Stimulated activated naive B cell treated with anti-CD40 and anti-IgM and Interleukin-4, amounts not matched to agents 10 μg/mL and 1 μg/mL and 100 μg/mL, for 72 hours (primary cell): ENCODE measurements at places on chromosomes 7 and 10.

- no peak for DNase-seq
- H3K4me1 ChIP-seq = no peaks in the 10 kb centered on the region
- H3K4me3 ChIP-seq = no peak overlapping the region
- peaks cover 7% of the 10 kb centered on the region for H3K27me3 ChIP-seq
- no peaks in the 10 kb centered on the region for H3K36me3 ChIP-seq
- no peak overlapping the region for H3K27ac ChIP-seq
Measured at GRCh38 chr10:10475812-10476211, 541.9 kb upstream of the CELF2 start.

DNA sequence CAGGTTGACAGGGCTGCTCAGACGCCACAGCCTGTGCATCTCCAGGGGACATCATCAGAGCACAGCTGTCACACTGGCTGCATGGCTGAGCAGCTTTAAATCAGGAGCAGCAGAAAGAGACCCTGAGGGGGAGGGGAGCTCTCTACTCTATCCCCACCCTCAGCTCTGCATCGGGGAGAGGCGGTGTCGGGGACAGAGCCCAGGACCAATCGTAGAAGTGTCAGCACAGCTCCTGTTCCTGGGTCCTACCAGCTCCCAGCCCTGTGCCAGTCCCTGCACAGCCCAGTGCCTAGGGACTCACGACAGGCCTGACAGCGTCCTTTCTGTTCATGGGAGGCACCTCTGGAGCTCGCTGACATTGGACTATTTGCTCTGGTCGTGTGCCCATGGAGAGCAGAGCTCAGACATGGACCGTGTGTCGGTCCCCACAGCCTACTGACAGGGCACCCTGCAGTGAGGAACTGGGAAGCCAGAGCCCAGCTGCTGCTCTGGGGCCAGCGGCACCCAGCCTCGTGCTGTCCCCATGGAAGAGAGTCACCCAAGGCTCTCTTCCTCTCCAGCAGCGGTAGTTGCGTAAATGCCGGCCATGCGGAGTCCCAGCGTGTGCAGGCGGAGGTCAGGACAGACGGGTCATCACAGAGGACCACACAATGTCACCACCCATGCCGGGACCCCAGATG, 20.4 kb upstream of the ANTXRL start:
- H3K4me1 ChIP-seq = peaks cover 13% of the 10 kb centered on the region
- H3K4me3 ChIP-seq = no peak overlapping the region
- no peaks in the 10 kb centered on the region for H3K27me3 ChIP-seq
- H3K27ac ChIP-seq = no peak overlapping the region

DNA sequence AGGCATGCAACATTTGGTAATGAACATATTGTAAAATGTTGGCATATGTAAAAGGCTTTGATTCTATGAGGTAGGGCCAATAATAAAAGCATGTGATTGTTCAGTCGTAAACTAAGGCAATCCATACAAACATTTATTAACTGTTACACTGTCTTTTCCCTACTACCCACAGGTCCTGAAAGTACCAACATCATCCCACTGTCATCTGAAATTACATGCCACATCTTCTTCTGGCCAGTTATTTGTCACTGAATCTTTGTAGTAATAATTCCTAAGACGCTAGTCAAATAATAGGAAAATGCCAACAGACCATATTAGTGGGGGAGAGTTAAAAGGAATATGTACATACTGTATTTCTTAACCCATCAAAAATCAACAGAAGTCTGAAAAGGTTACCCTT, 27.2 kb downstream of the DNAJC1 start:
- no peak overlapping the region for H3K4me3 ChIP-seq
- H3K27me3 ChIP-seq = no peaks in the 10 kb centered on the region
- no peak for DNase-seq
- H3K4me1 ChIP-seq = peaks cover 11% of the 10 kb centered on the region

DNA sequence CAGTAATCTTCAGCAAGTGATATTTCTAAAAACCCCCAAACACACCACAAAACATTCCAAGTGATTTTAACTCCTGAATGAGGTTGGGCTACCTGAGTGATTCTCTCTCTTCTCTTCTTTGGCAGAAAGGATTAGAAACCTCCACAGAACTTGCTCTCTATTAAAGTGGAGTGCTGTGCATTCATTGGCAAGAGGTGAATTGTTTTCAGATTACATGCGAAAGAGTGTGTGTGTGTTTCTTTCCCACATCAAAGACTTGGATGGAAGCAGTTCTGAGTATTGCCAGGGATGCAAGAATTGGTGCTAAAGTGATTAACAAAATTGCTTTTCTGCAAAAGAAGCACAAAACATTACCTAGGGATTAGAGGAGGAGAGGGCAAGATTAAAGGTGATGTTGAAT, 13.1 kb upstream of the FBXW4 start:
- DNase-seq = no peak
- H3K4me1 ChIP-seq = peaks cover 8% of the 10 kb centered on the region
- H3K27me3 ChIP-seq = peaks cover 14% of the 10 kb centered on the region

DNA sequence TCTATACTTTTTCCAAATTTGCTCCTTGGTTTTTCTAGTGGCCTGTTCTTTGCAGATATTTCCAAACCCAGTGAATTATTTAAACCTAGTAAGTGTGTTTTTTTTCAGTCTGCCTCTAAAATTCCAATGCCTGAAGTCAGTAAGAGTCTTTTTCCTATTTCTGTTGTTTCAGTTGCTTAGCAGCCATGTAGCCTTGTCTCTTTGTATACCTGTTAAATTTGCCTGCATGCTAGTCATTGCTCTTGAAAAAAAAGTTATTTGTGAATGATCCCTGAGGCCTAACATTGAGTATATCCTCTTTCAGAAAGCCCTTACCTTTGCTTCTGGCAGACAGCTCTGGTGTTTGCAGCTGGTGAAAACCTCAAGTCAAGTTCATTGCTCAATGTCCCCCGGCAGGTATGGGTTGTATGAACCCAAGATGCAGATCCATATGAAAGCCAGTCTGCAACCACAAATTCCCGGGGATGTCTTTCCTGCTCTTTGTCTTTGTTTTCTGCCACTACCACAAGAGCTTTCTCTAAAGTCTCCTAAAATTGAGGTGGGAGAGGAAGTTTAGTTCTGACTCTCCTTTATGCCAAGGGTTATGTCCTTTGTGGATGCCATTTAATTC, 35.7 kb downstream of the CH25H start:
- DNase-seq = no peak
- peaks cover 5% of the 10 kb centered on the region for H3K4me1 ChIP-seq
- no peak overlapping the region for H3K4me3 ChIP-seq
- H3K36me3 ChIP-seq = no peaks in the 10 kb centered on the region
- H3K27me3 ChIP-seq = peaks cover 20% of the 10 kb centered on the region

GRCh38 chr7:75813084-75813483, 522 bp downstream of the CCL24 start:
- H3K4me3 ChIP-seq = no peak overlapping the region
- H3K27me3 ChIP-seq = no peaks in the 10 kb centered on the region
- no peaks in the 10 kb centered on the region for H3K36me3 ChIP-seq
- H3K4me1 ChIP-seq = no peaks in the 10 kb centered on the region
- H3K27ac ChIP-seq = no peak overlapping the region

DNA sequence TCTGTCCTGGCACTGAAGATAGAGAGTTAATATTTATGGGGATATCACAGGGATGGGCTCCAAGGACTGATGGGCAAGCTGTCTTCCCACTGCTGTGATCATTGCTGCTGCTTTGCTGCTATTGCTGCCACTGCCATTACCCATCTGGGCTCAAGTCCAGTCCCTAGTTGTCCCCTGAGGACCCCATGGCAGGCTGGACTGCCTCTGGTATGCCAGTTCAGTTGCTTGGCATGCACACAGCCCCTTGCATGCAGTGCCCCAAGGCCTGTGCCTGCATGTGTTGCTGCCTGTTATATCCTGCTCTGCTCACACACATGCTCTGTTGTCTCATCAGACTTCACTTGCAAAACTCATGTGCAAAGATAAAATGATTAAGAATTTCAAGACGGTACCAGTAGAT, 109.5 kb downstream of the ADRA2A start:
- peaks cover 13% of the 10 kb centered on the region for H3K27me3 ChIP-seq
- DNase-seq = no peak
- H3K4me3 ChIP-seq = no peak overlapping the region
- H3K27ac ChIP-seq = no peak overlapping the region

DNA sequence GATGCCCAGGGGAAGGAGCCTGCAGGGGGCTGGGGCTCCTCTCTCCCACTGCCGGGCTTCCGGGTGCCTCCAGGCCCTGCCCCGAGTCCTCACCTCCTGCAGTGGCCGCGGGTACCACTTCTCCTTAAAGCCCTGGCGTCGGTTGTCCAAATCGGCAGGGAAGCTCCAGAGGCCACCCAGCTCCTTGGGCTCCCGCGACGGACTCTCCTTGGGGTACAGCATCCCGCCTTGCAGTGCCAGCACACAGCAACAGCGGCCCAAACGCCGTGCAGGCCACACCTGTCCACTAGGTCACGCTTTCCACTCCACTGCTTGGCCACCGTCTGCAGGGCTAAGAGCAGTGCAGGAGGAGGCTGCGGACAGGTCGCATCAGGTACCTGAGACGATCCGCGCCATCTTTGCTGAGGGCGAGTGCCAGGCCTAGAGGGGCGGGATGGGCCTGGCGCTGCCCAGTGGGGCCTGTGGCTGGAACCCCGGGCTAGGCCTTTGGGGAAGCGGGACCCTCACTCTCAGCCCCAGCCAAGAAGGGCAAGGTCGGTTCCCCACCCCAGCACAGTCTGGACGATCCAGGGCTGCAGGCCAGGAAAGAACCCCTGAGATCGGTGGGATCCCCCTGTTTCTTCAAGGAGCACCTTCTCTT, 47.7 kb upstream of the ZNF479 start:
- H3K4me1 ChIP-seq = no peaks in the 10 kb centered on the region
- no peak for DNase-seq
- no peaks in the 10 kb centered on the region for H3K36me3 ChIP-seq
- no peak overlapping the region for H3K27ac ChIP-seq

GRCh38 chr7:16702441-16702840, 51.1 kb upstream of the TSPAN13 start:
- no peak overlapping the region for H3K4me3 ChIP-seq
- no peaks in the 10 kb centered on the region for H3K4me1 ChIP-seq
- H3K27me3 ChIP-seq = no peaks in the 10 kb centered on the region
- H3K36me3 ChIP-seq = peaks cover 42% of the 10 kb centered on the region
- no peak for DNase-seq
- H3K27ac ChIP-seq = no peak overlapping the region

GRCh38 chr7:138992052-138992531, 10.9 kb upstream of the KIAA1549 start:
- DNase-seq = no peak
- peaks cover 22% of the 10 kb centered on the region for H3K27me3 ChIP-seq
- H3K36me3 ChIP-seq = no peaks in the 10 kb centered on the region
- H3K27ac ChIP-seq = no peak overlapping the region
- H3K4me1 ChIP-seq = no peaks in the 10 kb centered on the region
